ENCODE measurements at places on chromosomes 16 and 17. TPM values are rescaled to one million over a fixed set of nuclear protein-coding genes. Genes with fewer than 3 reads are reported as not detected.

KRT222 gene
- 1.7 TPM for total RNA-seq

SECTM1 gene
- total RNA-seq = 7.8 TPM

MYO15A gene
- total RNA-seq = 0.45 TPM

HOXB9 gene
- 49.2 TPM for total RNA-seq

TEX19 gene
- total RNA-seq = not detected

UNKL gene
- total RNA-seq = 13.8 TPM

TAT gene
- total RNA-seq = not detected

FSCN2 gene
- 4.7 TPM for total RNA-seq

TRAPPC1 gene
- 37.9 TPM for total RNA-seq

PRSS27 gene
- total RNA-seq = 1.7 TPM

Data from renal cortical epithelial cell (primary cell).